ENCODE measurements at places on chromosomes 11 and 22.
A peak's percentile ranks its signal among the peaks of the same experiment; 100 is the strongest.

- no peak for DNase-seq
Measured at GRCh38 chr22:46620588-46621242, 529 bp downstream of the GRAMD4 start.

GRCh38 chr11:8363921-8364320 is 100.2 kb upstream of the LMO1 start:
- no peak for DNase-seq

DNA sequence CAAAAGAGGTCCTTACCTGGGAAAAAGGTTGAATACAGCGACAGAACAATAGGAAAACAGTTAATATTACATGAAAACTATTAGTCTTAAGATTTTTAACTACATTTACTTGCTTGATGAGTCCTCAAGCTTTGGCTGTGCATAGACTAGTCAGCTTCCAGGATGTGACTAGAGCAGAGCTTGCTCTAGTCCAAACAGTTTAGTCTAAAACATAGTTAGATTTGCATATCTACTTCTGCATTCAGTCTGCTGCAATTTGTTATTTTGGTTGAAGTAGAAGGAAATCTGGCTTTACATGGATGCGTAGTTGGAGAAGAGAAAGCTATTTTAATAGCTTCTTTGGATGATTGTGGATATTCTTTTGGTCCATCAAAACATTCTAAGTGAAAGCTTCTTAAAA is 95.3 kb upstream of the ALKBH3 start:
- no peak for DNase-seq

DNA sequence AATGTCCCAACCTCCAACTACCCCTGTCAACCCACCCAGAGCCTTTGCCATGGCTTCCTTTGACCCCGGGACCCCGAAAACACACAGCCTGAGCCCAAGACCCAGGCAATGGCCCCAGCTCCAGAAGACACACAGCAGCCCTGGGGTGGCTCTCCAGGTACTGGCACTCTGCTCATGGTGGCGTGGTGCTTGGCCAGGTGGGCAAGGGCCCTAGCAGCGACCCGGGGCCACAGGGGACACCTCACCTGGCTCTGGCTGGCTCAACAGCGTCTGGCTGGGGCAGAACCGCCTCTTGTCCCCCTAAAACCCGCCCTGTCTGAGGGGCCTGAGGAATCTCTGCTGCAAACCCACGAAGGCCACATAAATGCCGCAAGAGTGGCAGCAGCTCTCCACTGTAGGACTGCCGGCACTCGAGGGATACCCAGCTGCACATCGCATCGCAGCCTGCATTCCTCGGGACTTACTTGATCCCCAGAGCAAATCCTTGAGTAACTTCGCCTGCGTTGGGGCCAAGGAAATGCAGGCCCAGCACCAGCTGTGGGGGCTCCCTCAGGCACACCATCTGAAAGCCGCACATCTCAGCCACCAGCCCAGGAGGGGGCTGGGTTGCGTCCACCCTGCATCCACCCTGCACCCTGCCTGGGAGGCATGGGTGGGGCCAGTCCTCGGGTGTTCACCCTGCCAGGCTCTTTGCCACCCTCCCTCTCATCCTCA is 23.1 kb upstream of the GNB1L start:
- DNase-seq = peak; percentile 76

- no peak for DNase-seq
Measured at GRCh38 chr11:96136613-96137298, 206.2 kb downstream of the MAML2 start.

GRCh38 chr11:46999217-46999616 is 62.7 kb downstream of the CSTPP1 start:
- DNase-seq = no peak

- DNase-seq = no peak
Measured at GRCh38 chr22:23911318-23911980, 17.3 kb downstream of the MIF start.

GRCh38 chr11:71435278-71435951 is 12.8 kb downstream of the DHCR7 start:
- no peak for DNase-seq

- no peak for DNase-seq
Measured at GRCh38 chr11:61325649-61326414, 7.1 kb downstream of the DDB1 start.

GRCh38 chr11:123211149-123211852 is 16.3 kb upstream of the CLMP start:
- peak; percentile 59 for DNase-seq

- DNase-seq = no peak
Measured at GRCh38 chr11:116234989-116235568, 537.7 kb downstream of the BUD13 start.

DNA sequence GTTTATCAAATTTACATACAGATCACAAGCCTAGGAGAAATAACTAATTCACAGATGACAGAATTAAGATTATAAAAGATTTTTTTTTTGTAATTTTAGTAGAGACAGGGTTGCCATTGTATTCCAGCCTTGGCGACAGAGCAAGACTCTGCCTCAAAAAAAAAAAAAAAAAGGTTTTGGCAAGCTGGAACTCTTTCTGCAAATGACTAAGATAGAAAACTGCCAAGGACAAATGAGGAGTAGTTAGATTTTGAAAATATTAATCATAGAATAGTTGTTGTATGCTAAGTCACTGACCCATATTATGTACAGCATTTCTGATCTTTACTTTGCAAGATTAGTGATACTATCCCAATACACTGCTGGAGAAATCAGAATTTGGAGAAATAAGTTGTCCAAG is 99.2 kb downstream of the C11orf65 start:
- peak; percentile 7 for DNase-seq

- DNase-seq = no peak
Measured at GRCh38 chr22:28297504-28297903, 378.4 kb upstream of the PITPNB start.

- DNase-seq = no peak
Measured at GRCh38 chr22:29937940-29938693, 55.1 kb downstream of the MTMR3 start.

DNA sequence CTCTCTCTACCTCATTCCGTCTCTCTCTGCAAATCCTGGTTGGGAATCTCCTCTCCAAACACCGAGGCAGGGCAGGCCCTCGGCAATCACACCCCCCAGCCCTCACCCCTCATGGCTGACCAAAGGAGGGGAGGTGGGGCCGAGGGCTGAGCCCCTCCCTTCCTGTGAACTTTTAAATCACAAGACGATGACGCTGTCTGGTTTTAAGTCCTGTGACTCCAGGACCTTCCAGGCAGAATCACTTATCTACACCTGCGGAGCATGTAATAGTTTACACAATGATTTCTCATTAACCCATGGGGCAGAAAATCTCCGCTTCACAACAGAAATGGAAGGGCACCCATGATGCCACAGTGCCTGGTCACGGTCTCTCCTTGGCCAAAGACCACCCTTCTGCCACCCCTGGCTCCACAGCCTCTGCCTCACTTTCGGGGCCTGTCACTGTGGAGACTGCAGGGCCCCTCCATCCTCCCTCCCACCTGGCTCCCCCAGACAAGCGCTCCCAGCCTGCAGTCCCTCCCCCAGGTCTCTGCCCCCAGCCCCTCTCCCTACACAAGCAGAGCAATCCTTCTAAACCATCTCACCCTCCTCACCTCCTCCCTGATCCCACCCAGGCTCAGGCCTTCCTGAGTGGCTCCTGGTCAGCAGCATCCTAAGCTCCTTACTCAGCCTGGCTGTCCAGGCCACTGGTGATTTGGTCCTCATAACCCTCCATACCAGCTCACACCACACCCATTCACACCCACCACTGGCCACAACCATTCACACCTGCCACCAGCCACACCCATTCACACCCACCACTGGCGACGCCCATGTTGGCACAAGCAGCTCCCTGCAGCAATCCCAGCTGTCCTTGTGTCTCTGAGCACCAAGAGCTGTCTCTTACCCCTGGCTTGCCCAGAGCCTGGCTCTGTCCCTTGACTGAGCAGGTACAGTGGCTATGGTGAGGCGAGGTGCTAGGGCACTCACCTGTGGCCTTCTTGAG is 30.7 kb upstream of the ARFGAP3 start:
- no peak for DNase-seq

- DNase-seq = peak; percentile 22
Measured at GRCh38 chr11:105298630-105299029, 159.1 kb upstream of the CARD18 start.

DNA sequence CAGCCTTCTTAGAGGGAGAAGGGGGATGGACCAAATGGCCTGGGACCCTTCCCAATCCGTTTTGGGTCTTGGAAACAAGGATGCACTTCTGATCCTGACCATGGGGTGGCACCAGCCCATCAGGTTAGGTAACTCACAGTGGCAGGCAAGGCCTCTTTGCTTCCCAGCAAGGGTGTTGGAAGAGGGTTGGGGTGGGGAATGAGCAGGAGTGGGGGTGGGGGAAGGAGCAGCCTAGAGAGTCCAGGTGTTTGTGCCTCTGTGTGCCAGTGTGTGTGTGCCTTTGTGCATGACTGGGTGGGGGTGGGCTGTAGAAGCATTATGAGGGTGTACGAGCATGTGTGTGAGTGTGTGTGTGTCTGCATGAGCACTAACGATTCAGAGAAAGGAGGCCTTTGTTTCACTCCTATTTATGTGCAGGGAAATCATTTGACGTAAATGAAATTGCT is 213.1 kb downstream of the INSC start:
- DNase-seq = peak; percentile 9

GRCh38 chr11:62497132-62497801 is 49.3 kb downstream of the AHNAK start:
- DNase-seq = peak; percentile 49

DNA sequence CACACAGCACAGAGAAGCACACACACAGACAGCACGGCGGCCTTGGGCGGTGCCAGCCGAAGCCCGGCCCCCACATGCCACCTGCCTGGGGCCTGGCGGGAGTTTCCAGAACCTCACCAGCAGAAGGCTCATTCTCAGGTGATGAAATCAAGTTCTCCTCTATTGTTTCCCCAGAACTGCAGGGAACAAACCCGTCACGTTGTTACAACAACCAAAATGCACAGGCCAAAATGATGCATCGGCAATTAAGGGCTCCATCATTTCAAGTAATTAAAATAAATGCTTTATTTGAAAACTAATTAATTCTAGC is 30.8 kb downstream of the GNB1L start:
- no peak for DNase-seq

DNA sequence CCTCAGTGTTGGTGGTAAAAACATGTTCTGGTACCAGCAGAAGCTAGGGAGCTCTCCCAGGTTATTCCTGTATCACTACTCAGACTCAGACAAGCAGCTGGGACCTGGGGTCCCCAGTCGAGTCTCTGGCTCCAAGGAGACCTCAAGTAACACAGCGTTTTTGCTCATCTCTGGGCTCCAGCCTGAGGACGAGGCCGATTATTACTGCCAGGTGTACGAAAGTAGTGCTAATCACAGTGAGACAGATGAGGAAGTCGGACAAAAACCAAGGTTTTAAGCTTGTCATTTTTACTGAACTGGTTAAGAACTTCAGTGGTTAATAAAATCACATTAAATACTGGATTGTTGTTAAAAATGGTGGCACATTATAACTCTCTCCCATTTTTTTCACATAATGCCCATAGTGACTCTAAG is 42.6 kb upstream of the VPREB1 start:
- DNase-seq = no peak

- DNase-seq = no peak
Measured at GRCh38 chr11:70498171-70498571, 99.8 kb downstream of the CTTN start.

DNA sequence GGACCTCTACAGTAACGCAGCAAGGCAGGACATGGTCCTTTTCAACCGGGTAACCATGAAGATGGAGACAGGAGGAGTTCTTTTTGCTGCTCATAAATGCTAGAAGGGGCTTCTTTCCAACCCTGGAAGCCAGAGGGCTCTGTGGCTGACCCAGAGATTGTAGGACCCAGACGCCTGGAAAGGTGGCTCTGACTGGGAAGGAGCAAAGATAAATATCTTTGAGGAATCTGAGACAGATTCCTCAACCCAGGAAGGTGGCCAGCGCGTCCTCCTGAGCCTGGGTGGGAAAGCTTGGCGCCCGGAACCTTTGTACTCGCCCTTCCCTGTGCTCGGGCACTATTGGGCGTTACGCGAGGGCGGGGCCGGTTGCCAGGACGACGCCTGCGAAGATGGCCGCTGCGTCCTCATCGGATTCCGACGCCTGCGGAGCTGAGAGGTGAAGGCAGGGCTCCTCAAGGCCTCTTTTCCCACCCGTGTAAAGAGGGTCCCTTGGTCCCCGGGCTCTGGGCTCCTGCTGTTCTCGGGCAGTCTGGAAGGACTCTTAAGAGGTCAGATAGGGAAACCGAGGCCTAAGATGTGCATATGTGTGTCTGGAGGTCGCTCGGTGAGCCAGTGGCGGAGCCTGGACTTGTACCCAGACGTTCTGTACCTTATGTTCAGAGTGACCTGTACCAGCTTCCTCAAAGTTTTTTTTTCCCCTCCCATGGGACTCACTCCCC is at the start of gene BBS1:
TSS of gene BBS1 (plus strand) at position 365 of the 719 bp plus-strand sequence. CDS start at position 390, 25 bp downstream.
- DNase-seq = peak; percentile 75

GRCh38 chr11:29029452-29029851 is 921.3 kb downstream of the METTL15 start:
- DNase-seq = no peak

GRCh38 chr11:101446238-101446637 is 137.6 kb downstream of the TRPC6 start:
- peak; percentile 71 for DNase-seq

DNA sequence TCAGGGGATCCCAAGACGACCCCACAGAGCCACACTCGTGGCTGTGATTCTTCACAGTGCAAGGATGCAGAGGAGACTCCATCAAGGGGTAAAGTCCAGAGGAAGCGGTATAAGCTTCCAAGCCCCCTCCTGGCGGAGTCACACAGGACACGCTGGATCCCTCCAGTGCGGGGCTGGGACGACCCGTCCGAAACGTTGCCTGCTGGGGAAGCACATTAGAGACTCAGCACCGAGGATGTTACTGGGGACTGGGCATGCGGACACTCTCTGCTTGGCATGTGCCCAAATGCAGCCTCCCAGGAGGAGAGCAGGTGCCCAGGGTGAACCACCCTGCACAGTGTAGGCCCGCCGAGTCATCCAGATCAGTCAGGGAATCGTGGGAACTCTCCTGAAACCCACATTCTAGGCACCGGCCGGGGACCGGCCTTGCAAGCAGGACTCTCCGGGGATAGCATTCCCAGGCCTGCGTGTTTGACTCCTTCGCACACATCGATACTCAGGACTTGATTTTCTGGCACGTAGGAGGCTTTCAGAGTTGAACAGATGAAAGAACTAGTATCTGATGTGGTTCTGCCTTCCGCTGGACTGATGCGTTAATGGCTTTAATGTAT is 229.8 kb downstream of the TBC1D22A start:
- DNase-seq = no peak

- no peak for DNase-seq
Measured at GRCh38 chr11:36051235-36052144, 107.6 kb downstream of the LDLRAD3 start.

GRCh38 chr11:65182258-65183170 is 786 bp downstream of the CAPN1 start:
- DNase-seq = no peak

GRCh38 chr11:18731949-18732821 is 6.2 kb upstream of the IGSF22 start:
- peak; percentile 47 for DNase-seq

Data from fibroblast of upper back skin (primary cell).